Vagina (tissue), 2 donors: ENCODE measurements at places on chromosomes 12 and 14. TPM values are rescaled to one million over a fixed set of nuclear protein-coding genes. Genes with fewer than 3 reads are reported as not detected.

TBX3 gene
- 57.0 TPM for total RNA-seq

RFX4 gene
- not detected for total RNA-seq

SSTR1 gene
- total RNA-seq, result 1.2 TPM

ASIC1 gene
- 2.9 TPM for total RNA-seq

INSM2 gene
- total RNA-seq, result 0.98 TPM

TAS2R7 gene
- not detected for total RNA-seq

OAS2 gene
- total RNA-seq, result 14.0 TPM

GIT2 gene
- total RNA-seq, result 43.0 TPM

CTSG gene
- 1.5 TPM for total RNA-seq

KLRD1 gene
- total RNA-seq, result 4.4 TPM

SMCO2 gene
- total RNA-seq, result not detected

BLTP3B gene
- total RNA-seq, result 21.9 TPM

SCNN1A gene
- 55.2 TPM for total RNA-seq

TMPRSS12 gene
- not detected for total RNA-seq

KRT77 gene
- 2.5 TPM for total RNA-seq

ARHGEF40 gene
- total RNA-seq, result 36.3 TPM

RACGAP1 gene
- 19.2 TPM for total RNA-seq

ABCB9 gene
- 4.2 TPM for total RNA-seq

EML1 gene
- 32.7 TPM for total RNA-seq

FAR2 gene
- total RNA-seq, result 16.2 TPM

WNT1 gene
- not detected for total RNA-seq

TAS2R20 gene
- 4.7 TPM for total RNA-seq

POTEM gene
- not detected for total RNA-seq

KCNJ8 gene
- 17.2 TPM for total RNA-seq

HPD gene
- not detected for total RNA-seq

CCDC38 gene
- total RNA-seq, result not detected

RTRAF gene
- 35.4 TPM for total RNA-seq

C14orf39 gene
- total RNA-seq, result not detected
